ENCODE measurements at places on chromosomes 13 and 19.

GRCh38 chr19:19077103-19077502, 13.3 kb downstream of the SLC25A42 start:
- peak; percentile 31 for DNase-seq

DNA sequence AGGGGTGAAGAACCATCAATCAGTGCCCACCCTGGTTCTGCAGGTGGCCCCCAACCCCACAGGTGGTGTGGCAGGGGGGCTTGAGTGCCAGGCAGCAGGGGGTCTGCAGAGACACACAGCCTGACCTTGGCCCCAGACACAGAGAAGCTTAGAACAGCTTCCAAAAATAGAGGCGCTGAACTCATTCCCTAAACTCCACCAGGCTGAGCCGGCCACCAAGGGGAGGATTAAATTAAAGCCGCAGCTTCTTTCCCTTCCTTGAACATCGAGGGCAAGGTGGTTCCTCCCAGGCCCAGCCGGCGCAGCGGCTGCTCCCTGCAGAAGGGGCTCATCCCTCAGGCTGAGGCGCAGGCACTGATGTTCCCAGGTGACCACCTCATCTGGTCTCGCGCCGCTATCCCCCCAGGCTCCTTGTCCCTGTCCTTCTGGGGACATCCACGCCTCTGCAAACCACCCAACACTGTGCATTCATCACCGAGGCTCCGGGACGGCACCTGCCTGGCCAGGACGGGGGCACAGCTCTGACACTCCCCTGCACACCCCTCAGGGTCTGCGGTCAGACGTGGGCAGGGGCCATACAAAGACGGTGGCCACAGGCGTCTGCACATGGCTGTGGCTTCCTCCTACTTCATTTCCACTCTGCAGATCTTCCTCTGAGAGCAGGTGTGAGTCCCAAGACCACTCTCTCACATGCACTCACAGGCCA, 30.9 kb downstream of the LAMP1 start:
- no peak for DNase-seq

- no peak for DNase-seq
Observed at GRCh38 chr19:48284896-48285295, 15.0 kb downstream of the ZNF114 start.

- DNase-seq: no peak
Observed at GRCh38 chr19:39679056-39679790, 23.5 kb downstream of the LGALS16 start.

DNA sequence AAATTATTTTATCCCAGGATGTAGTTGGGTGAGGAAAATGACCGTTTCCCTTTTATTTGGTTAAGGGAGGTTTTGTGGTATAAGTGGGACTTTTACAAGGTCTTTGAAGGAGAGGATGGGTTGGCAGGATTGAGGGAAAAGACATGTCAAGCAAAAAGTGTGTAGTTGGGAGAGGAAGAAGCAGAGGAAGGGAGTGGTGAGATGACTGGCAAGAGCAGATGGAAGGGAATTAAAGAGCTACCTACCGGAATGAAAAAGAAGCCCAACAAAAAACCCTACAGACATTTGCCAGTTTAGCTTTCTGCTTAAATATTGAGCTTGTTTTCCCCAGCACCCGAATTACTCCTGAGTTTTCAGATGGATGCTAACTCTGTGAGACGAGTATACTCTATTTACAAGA, 19.6 kb downstream of the FRY start:
- DNase-seq: no peak

DNA sequence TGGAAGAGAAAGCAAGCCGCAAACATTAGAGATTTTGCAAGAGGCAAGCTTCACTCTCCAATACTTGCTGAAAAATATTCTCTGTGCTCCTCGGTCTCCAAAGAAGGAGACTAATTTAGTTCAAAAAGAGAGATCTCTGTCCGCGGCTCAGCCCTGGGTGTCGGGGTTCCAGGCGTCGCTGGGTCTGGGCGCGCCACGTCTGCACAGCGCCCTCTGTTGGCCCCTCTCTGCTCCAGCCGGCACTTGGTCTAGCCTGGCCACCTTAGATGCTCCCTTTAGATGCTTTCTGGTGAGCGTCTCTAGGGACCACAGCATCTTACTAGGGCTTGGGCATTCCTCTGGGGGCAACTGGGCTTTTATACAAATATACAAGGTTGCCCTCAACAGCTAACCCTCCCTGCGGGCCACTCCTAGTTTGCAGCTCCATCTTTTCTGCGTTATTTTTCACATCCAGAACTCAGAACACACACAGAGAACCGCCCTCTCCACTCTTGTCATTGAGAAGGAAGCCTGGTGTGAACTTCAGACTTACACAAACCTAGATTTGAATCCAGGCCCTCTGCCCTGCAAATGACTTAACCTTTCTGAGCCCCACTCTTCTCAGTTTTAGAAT, 78.3 kb downstream of the CYSLTR2 start:
- no peak for DNase-seq

- DNase-seq: no peak
Observed at GRCh38 chr19:5676772-5677105, 3.6 kb downstream of the MICOS13 start.

DNA sequence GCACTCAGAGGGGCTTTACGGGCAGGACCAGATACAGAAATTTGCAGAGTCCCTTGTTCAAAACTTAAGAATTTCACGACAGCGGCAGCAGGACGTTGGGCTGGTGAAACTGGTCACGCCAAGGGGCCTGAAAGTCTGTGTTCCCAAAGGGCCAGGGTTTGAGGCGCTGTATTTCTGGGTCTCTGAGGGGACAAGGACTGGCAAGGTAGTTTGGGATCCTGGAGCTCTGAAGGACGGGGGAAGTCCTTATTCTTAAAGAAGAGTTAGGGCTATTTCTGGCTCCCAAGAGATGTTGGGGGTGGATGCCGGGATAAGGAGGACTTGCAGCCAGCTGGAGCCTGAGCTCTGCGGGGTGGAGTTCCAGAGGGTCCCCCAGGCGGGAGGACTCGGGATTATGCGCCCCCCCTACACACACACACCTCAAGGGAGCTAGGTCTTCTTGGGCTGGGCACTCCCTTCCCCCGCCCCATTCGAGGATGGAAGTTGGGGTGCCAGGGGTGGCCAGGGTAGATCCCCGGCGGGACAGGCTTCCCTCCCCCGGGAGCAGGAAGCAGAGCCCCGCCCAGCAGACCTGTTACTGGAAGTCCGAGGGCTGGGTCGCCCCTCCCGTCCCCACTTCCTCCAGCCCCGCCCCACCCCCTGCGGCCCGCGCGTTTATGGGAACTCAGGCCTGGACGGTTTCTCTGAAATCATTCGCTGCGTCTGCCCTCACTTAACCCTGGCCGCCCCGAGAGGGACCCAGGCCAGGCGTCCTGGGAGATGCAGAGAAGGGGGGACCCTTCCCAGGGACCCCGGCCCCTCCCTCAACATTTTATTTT, 5.6 kb downstream of the BCL3 start:
- DNase-seq: no peak

DNA sequence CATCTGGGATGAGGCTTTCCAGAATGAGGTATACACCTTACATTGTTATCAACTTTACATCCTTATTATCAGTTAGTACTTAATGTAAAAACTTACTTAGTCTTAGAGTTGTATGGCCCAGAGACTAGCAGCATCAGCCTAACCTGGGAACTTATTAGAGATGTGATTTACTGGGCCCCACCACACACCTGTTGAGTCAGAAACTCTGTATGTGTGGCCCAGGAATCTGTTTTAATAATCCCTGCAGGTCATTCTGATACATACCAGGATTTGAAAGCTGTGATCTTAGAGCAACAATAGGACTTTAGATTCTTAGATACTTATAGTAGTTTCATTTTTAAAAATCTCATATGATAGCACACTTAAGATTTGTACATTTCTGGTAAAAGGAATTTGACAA, 17.4 kb downstream of the FNDC3A start:
- DNase-seq: no peak

DNA sequence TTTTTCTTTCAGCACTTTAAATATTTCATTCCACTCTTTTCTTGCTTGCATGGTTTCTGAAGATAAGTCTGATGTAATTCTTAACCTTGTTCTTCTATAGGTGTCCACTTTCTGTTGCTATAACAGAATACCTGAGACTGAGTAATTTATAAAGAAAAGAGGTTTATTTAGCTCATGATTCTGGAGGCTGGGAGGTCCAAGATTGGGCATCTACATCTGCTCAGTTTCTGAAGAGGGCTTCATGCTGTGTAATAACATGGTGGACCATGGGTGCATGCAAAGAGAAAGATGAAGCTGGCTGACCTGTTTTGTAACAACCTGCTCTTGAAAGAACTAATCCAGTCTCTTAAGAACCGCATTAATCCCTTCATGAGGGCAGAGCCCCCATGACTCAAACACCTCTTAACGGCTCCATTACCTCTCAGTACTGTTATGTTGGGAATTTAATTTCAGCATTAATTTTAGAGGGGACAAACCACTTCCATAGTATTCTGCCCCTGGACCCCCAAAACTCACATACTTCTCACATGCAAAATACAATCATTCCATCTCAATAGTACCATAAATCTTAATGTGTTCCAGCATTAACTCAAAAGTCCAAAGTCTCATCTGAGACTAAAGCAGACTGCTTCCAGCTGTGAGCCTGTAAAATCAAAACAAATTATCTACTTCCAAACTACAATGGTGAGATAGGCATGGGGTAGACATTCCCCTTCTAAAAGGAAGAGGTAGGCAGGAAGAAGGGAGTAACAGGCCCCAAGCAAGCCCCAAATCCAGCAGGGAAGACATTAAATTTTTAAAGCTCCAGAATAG, 9.6 kb upstream of the FGF9 start:
- no peak for DNase-seq

DNA sequence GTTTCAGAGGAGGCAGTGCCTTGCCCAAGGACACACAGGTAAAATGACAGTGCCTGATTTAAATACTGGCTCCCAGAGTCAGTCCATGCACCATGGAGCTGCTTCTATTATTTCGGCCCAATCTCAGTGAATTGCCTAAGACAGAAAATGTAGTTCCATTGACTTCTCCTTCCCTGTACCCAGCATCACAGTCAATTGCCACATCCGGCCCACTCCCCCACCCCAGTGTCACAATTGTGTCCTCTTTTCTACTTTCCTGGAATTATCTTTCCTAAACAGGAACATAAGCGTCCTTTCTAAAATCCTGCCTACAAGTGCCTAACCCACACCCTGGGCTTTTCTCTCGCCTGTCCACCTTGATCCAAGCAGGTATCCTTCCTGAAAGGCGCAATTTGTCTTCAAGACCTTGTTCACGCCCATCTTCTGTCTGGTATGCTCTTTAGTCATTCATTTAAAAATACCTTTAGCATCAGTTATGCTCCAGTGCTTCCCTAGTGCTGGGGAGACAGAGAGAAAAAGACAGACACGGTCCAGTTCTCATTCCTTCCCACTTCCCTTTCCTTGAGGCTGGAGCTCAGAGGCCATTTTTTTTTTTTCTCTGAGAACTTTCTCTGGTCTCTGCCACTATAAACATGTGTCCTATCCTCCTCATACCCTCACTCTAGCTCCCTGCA, 411.4 kb downstream of the LIG4 start:
- peak; percentile 47 for DNase-seq
